ENCODE measurements at places on chromosomes 2 and 18.

- no peak for DNase-seq
These were observed 2.2 kb downstream of the TBR1 start for GRCh38 chr2:161418275-161418714.

DNA sequence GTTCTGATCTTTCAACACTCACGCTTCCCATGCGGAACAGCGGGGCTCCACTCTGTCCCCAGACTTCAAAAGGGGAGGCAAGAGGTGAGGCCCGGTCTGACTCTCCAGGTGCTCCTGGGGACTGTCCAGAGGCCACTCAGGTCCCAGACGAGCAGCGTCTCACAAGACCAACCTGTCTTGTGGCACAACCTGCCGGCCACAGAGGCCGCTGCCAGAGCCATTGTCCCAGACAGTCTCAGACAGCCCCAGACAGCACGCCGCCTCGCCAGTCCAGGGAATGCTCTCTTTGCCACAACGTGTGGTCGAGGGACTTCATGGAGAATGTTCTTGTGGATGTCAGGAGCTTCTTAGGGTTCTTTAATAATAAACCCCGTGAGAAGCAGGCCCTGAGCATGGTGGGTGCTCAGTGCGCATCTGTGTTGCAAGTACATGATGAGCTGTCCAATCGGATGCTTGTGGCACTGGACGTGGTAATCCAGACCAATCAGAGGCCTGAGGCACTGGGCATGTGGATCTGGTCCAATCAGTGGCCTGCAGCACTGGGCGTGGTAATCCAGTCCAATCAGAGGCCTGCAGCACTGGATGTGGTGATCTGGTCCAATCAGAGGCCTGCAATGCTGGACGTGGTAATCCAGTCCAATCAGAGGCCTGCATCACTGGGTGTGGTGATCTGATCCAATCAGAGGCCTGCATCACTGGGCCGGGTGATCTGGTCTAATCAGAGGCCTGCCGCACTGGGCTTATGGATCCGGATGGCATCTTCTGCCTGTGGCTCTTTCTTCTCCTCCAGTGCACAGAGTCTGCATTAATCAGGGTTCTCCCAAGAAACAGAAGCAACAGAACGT, 76.4 kb downstream of the TMEM18 start:
- DNase-seq = no peak

GRCh38 chr2:88059979-88060906, 4.7 kb upstream of the KRCC1 start:
- DNase-seq = peak; percentile 16

DNA sequence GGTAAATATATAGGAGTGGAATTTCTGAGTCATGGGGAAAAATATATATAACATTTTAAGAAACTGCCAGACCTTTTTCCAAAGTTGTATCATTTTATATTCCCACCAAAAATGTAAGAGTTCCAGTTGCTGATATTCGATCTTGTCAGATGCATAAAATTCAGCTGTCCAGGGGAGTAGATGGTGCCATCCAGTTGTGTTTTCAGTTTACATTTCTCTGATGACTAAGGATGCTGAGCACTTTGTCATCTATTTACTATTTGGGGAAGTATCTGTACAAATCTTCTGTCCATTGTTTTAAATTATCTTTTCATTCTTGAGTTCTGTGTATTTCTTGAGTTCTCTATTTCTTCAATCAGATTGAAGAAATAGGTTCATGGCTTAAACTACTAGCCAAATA, 126.1 kb downstream of the RTN4 start:
- DNase-seq = no peak

DNA sequence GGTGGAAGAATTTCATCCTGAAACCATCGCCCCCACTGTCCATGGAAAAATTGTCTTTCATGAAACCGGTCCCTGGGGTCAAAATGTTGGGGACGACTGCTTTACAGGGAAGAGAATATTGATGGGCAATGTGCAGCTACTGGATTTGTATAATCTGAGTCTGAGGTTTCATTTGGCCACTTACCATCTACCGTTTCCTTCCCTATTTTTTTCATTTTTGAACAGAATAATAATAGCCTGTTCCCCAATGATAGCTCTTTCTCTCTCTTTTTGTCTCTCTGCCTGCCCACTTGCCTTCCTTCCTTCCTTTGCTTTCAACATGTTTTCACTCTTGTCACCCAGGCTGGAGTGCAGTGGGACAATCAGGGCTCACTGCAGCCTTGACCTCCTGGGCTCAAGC, 78.3 kb upstream of the TLK1 start:
- no peak for DNase-seq

DNA sequence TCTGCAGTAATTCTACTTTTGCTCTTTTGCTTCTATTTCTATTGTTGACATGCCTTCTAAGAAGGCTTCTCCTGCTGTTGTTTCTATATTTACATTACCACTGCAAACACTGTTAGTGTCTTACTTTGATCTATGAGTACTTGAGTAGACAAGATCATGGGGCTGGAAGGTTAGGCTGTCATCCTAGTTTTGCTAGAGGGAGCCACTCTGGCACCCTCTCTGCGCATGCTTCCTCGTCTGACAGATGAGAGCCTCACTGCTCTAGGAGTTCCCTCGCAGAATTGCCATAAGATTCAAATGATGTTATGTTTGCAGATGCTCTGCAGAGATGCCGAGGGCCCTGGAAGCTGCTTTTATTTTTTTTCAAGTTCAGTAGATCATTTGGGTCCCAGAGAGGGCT, 185.6 kb downstream of the RNF144A start:
- DNase-seq = no peak

DNA sequence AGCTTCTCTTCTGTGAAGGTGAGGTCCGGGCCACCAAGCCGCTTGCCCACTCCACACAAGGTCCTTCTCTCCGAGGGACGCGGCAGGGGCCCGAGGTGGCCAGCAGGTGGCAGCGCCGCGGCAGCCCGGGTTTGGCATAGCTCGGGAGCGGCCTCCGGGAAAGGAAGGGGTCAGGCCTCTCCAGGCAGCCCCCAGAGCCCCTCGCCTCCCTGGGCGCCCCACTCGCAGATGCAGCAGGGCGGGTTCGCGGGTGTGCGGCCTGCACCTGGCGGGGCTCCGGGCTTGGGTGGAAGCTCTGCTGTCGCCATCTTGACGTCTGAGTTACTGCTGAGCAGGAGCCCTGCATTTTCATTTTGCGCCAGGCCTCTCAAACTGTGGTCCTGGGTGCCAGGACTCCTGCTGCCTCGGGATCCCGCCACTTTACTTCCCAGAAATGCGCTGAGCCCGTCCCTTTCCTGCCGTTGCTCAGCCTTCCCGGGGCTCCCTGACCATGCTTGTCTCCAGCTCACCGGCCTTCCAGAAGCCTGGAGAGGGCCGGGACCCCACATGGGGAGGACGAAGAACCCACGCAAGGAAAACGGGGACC, 18.6 kb upstream of the NCL start:
- peak; percentile 78 for DNase-seq

- DNase-seq = no peak
These were observed 95.1 kb downstream of the MYO5B start for GRCh38 chr18:50099725-50100407.

DNA sequence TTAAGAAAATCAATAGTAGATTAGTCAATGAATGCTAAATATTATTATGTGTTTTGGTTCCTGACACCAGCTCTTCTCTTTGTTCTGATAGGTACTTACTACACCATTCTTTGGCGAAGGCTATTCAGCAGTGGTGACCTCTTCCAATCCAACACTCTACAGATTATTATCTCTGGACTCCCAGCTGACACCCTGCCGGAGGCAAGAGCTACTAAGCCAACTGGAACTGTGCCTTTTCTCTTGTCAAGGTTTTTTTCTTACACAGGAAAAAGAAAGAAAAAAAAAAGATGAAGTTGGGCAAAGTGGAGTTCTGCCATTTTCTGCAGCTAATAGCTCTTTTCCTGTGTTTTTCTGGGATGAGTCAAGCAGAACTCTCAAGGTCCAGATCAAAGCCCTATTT, 11.7 kb downstream of the CDH7 start:
- DNase-seq = no peak

- DNase-seq = no peak
These were observed 971.0 kb upstream of the CDH2 start for GRCh38 chr18:29147944-29148343.

GRCh38 chr2:64982311-64982857, 6.8 kb upstream of the SLC1A4 start:
- DNase-seq = no peak

- no peak for DNase-seq
These were observed 81.8 kb upstream of the SH3BP4 start for GRCh38 chr2:234869969-234870368.

DNA sequence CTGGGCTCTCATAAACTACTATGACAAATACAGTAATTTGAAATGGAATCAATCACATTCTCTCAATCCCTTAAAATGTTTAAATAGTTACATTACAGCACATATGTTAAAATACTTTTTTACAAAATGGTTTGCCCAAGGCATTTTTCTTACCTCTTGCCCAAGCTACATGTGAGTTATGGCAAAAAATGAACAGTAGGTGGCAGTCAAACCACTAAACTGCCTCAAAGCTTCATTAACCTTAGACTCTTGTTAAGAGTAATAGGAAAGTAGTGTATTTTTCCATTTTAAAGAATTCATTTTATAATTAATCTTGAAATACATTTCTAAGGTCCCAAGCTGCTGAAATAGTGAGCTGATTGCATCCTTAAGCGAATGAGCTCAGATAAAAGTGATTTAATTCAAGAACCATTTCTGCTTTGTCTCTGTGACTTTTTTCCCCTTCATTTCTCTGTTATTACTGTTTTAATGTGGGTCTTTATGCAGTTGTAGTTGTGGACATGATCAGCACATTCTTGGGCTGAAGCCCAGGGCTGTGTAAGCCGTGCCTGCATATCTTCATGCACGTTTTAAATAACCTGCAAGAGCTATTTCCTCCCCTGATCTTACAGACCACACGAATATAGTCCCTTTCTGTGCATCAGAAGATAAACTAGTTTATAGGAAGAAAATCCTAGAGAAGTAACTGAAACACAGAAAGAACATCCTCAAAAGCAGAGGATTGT, 311.8 kb downstream of the LNPK start:
- DNase-seq = peak; percentile 41

- no peak for DNase-seq
These were observed 516.9 kb downstream of the EIPR1 start for GRCh38 chr2:2860589-2861300.

DNA sequence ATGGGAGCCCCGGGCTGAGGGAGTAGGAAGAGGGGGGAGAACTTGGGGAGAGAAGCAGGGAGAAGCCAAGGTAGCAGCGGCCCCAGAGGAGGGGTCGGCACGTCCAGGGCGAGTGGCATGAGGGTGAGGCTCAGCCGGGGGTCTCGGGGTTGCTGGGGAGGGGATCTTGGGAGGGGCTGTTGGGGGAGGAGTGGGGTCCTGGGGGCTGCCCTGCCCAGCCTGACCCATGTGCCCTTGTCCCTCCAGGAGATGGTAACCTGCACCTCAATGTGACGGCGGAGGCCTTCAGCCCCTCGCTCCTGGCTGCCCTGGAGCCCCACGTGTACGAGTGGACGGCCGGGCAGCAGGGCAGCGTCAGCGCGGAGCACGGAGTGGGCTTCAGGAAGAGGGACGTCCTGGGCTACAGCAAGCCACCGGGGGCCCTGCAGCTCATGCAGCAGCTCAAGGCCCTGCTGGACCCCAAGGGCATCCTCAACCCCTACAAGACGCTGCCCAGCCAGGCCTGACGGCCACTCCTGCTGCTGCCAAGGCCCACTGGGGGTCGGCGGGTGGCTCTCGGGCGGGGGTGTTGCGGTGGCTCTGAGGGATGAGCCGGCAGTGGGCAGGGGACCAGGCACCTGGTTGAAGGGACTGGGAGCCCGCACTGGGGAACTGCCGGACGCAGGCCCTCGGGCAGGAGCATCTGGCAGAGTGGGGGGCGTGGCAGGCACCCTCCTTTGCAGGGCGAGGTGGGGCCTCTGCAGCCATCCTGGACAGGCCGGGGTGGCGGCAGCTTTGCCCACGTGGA, 9.0 kb upstream of the GAL3ST2 start:
- DNase-seq = no peak

- DNase-seq = no peak
These were observed 36.4 kb downstream of the TBC1D8 start for GRCh38 chr2:101114815-101115214.

DNA sequence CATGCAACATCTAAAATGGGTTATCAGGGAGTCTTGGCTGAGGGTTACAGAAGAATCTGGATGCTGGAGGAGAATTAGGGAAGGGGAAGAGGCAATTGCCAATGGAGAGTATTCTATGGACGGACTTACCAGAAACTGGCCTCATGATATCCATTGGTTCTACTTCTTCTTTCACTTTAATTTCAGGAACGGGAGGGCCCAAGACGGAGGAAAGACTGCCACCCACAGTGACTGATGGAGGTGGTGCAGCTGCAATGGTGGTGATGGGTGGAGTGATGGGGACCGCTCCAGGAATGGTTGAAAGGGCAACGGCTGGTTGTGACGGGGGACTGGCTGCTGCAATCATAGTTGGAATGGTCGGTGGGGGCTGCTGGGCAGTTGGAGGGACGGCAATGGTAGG, 69.1 kb upstream of the AMMECR1L start:
- no peak for DNase-seq

- peak; percentile 30 for DNase-seq
These were observed 296.5 kb downstream of the MTX2 start for GRCh38 chr2:176565641-176566323.

DNA sequence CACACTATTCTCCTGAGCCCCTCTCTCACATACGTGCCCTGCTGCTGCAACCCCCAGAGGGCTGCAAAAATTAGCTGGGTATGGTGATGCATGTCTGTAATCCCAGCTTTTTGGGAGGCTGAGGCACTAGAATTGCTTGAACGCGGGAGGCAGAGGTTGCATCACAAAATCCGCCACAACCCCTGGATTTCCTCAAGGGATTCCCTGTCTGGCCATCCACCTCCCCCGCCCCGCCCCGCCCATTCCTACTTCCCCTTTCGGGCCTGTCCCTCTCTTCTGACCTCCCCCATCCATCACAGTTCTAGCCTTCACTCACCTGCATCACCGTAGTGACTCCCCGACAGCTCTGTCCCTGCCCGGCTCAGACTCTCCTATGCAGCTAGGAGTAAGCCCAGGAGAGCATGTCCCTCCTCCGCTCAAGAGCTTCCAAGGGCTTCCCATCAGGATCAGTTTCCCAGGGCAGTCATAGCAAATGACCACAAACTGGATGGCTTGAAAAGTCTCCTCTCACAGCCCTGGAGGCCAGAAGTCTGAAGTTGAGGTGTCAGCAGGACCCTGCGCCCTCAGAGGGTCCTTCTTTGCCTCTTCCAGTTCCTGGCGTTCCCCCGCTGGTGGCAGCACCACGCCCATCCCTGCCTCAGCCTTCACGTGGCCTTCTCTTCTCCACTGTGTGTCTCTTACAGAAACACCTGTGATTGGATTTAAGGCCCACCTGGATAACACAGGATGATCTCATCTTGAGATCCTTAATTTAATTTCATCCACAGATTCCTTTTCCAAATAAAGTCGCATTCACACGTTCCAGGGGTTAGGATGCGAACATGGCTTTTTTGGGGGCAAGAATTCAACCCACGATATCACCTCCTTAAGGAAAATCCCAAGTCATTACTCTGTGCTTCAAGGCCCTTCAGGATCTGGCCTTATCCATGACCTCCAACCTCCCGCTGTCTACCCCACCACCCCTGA, 58.5 kb downstream of the HS1BP3 start:
- DNase-seq = no peak

DNA sequence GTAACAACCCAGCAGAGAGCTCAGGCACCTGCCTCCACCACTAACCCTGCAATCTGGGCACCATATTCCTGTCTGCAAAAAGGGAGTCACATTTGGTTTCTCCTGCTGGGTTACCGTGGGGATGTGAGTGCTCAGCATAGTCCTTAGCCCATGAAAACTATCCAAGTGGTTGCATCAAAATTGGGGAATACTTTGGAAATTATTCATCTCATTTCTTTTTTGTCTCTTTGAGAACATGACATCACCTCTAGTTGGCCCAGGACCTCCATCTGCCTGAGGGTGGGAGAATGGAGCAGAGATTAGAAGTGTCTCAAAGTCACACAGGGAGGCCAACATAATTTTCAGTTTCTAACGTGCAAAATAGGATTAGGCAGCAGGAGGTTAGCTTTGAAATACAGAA, 19.3 kb upstream of the SPP2 start:
- no peak for DNase-seq
